ENCODE measurements at places on chromosomes 4 and X.
A peak's percentile ranks its signal among the peaks of the same experiment; 100 is the strongest.

DNA sequence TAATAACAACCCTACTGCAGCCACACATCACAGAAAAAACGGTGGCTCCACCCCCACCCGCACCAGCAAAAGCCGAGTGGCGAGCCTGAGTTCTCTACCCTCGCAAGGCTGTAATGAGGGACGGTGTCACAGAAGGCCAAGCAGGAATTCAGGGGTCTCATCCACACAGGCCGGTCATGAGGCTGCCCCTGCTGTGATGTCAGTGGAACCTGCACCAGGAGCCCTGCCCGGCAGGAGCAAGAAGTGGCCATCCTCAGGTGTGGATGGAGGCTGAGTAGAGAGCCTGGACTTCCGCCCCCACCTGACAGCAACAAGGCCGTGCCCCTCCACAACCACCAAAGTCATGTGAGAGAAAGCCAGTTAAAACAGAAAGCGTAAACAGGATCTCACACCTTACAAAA, 20.6 kb downstream of the LYAR start:
- DNase-seq, result no peak

- no peak for DNase-seq
These were observed 675.1 kb downstream of the GRXCR1 start for GRCh38 chr4:43567644-43568043.

DNA sequence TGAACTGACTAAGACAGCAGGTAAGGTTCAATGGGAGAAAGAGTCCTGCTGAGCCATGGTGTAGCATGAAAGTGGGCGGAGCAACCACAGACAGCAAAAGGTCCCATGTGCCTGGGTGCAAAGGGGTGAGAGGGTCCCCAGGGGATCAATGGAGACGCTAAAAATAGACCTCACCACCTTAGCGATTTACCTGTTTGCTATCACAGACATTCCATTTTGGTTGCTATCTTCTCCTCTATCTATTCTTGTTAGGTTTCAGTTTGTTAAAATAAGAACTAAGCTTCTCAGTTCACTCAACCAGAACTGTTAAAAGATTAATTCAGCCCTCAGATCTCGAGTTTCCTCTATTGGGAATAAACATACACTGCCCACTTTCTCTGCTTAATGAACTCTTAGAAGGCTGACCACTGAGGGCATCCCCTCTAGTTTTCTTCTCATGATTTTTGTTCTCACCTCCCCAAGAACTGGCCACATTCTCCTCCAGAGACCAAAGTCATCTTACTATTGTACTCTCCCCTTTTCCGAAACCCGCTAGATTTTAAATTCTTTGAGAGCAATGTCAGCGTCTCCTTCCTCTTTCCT, 136.7 kb downstream of the PARM1 start:
- no peak for DNase-seq

DNA sequence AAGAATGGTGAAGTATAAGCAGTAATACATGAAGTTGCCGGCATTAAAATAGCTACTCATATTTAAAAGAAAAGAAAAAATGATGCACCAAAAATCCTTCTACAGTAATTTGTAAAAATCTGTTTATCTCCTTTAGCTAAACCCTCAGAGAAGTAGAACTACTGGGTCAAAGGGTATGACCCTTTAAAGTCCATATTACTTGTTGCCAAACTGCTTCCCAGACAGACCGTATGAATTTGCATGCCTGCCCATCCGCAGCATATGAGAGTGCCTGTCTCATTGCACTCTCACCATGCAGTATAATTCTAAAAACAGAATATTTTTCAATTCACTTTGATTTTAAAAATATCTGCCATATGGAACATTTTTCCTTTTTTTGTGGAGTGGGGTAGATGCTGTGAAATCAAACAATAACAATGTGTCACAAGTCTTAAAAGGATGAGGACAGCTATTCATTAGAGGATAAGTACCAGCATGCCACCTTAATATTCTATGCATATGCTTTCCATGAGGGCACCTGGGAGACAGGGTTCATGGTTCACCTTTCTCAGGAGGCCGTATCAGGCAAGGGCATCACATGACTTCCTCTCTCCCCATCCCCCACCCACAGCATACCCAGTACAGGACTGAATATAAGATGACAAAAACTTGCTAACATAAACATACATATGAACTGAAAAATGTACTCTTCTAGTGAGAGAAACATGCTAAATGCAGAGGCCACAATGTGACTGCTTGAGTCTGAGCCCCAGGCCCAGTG, 17.8 kb downstream of the ZDHHC9 start:
- no peak for DNase-seq

GRCh38 chrX:133332737-133333136, 82.6 kb downstream of the GPC4 start:
- no peak for DNase-seq

- peak; percentile 39 for DNase-seq
These were observed at the start of gene ARMCX1 for GRCh38 chrX:101550362-101550750. ARMCX1 (plus strand) TSS chrX:101550547; CDS start chrX:101552931, 2,384 bp downstream.

- DNase-seq, result no peak
These were observed 8.0 kb downstream of the CETN2 start for GRCh38 chrX:152822383-152823086.

- no peak for DNase-seq
These were observed 63.5 kb upstream of the PJA1 start for GRCh38 chrX:69228732-69229131.

DNA sequence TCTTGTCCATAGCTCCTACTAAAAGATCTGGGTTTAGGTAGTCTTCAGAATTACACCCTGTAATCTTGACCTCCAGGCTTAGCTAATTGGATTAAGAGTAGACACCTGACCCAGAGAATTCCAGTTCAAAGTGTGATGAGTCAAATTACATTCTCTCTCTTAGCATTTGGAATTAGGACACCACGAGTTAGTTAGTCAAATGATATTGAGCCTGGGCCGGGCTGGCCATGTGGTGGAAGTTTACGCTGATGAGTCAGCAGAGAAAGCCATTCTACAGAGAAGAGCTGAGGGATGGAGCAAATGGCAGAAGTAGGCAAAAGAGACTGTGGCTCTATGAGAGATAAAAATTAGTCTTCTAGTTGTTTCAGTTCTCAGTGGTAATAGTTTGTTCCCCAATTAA, 31.1 kb downstream of the CEP44 start:
- DNase-seq, result no peak

GRCh38 chr4:1601852-1602654, 82.1 kb downstream of the FAM53A start:
- no peak for DNase-seq

DNA sequence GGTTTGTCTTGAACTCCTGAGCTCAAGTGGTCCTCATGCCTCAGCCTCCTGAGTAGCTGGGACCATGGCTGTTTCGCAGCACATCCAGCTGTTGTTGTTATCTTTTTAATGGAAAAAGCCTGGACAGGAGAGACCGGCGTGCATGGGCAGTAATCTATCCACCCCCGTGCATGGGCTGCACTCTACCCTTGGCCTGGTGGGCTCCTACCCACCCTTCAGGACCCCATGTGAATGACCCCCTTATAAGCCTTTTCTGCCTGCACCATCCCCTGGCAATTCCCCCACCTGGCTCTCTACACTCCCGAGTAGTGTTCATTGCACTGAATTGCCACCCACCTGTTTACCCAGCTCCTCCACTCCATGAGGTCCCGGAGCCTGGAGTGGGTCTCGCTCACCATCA, 18.9 kb upstream of the HTRA3 start:
- no peak for DNase-seq

GRCh38 chr4:73406548-73406875, 2.4 kb downstream of the ALB start:
- no peak for DNase-seq

DNA sequence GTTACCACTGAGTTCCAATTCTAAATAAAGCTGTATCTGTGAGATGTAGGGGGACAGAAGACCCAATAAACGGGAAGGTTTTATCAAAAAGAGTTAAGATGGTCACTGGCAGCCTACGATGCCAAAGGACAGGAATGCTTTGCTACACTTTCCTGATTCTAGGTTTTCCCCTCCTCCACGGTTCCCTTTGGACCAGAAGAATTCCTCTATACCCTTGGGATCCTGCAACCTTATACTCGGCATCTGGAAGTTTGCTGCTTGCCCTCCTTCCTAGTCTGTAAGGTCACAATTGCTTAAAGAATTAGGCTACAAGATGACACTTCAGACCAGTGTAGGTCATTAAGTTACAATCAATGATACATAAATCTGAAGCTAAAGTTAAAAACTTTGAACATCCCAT, 64.3 kb downstream of the SCML2 start:
- no peak for DNase-seq

GRCh38 chr4:184364100-184364921, 110.0 kb downstream of the IRF2 start:
- DNase-seq, result no peak

GRCh38 chr4:187436251-187436650, 559.3 kb upstream of the ZFP42 start:
- no peak for DNase-seq

DNA sequence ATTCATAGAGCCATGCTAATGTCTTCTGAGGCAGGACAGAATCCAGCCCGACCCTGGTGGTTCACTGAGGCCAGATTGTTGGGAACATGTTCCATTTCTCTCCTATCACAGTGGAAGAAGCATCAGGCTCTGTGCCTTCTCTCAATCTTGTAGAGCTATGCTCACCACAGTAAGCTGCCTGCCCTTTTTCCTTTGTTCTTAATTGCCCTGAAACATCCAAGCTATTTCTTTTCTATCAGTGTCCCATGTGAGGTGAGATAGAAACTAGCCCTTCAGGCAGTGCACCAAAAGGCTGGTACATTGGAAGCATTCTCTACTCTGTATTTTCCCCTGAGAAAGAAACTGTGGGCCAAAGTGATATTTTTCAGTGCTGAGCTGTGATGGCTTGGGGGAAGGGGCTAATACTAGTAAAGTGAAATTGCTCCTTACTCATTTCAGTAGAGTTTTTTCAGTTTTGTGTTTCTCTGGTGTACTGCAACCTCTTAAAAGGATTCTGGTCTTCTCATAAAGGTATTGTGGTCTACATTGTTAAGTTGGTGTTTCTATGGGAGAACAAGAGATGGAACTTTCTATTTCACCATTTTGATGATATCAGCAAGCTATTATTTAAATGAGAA, 611.2 kb downstream of the RPA4 start:
- no peak for DNase-seq

DNA sequence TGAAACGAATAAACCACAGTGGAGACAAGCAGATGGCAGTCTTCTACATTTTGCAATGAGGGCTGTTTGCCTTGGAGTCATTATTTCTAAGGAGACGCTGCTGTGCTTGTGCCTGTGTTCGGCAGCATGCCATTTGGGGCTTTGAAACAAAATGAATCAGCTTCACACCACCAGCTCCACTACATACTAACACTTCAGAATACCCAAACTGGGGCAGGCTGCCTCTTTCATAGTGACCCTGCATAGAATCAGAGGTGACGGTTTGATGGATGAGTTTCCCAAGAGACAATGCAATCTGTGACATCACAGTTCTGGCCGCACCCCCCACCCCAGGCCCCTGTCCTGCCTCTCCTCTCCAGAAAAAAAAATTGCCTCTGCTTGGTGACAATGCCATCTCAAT, 57.1 kb upstream of the MID1 start:
- DNase-seq, result no peak

- no peak for DNase-seq
These were observed 47.1 kb downstream of the PCDH7 start for GRCh38 chr4:30767147-30767845.

GRCh38 chr4:157231525-157231924, 11.0 kb downstream of the GRIA2 start:
- no peak for DNase-seq

- no peak for DNase-seq
These were observed 105.2 kb downstream of the RBM47 start for GRCh38 chr4:40524366-40525041.

DNA sequence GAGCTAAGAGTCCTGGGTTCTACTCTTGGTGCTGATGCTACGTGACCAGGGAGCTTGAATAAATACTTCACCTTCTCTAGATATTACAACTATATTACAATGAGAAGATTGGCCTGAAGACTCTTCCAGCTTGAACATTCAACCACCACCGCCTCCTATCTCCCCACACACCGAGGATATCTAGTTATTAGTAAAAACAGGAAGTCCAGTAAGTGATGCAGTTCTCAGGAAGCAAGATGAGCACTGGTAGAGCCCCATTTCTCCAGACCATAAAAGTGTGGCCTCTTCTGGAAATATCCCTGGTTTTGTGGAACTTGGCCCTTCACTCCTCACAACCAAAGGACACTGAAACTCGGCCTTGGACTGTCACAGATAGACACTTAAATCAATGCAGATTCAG, 18.5 kb downstream of the PJA1 start:
- DNase-seq, result no peak

DNA sequence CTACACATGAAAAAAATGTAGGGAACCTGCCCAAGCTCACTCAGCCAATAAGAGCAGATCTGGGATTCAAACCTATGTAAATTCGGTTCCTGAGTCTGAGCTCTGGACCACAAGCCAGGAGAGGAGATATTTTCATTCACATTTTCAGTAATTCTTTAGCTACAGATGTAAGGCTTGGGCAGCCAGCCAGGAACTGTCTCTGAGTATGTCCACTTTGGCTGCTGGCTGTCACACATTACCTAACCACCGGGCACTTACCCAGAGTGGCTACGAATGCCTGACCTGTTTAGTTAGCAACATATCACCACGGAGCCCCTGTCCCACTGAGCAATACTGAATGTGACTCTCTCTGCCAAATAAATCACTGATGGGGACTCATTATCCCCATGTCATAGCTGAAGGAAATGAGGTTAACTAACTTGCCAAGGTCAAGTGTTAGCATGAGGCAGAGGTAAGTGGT, 15.3 kb downstream of the USP46 start:
- no peak for DNase-seq

DNA sequence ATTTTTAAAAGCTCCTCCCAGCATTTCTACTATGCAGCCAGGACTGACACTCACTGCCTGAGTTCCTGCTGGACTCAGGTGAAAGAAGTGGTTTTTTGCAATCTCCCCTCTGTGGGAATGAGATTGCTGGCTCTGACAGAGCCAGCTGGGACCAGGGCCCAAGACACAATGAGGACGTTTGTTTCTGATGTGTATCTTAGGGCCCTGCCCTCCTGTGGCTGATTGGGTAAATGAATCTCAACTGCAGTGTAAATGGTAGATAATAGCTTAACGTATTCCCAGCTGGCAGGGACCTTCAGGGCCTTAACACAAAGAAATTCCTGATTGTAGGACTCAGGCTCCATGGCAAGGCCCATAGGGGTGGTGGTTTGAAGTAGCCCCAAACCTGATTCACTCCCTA, 85.8 kb upstream of the PRPS1 start:
- DNase-seq, result no peak

DNA sequence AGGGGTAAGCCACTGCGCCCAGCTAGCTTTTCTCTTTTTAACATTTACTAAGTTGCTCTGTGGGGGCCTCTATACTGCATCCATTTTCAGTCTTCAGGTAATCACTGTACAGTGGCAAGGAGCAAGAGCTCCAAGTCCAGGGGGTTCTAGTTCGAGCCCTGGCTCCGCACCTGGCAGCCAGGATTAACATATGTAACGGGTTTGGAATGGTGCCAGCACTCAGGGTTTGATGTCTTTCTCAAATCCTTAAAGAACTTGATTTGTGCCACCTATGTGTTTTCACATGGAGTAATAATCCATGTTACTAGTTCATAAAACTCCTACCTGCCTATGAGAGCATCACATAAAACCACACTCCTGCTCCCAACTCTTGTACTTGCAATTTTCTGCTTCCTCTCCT, 4.5 kb downstream of the GRPEL1 start:
- no peak for DNase-seq

All from left renal pelvis (tissue), 4 donors.